ENCODE measurements at places on chromosomes 13 and 19.

DNA sequence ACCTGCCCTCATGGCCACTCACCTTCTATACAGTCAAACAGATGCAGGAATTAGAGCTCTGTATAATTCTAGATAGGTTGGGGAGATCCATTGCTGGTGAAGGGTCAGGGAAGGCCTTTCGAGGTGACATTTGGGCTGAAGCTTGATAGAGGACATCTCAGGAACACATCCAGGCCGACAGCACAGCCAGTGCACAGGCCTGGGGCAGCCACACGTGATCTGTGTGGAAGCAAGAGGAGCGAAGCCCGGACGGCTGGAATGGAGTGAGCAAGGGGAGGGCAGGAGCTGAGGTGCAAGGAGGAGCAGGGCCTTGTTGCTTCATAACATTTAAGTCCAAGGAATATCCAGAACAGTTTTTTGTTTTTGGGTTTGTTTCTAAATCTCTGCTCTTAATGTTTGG lies 4.5 kb upstream of the OVOL3 start:
- H3K36me3 ChIP-seq: no peaks in the 10 kb centered on the region
- no peaks in the 10 kb centered on the region for H3K27me3 ChIP-seq
- no peak overlapping the region for H3K4me3 ChIP-seq

DNA sequence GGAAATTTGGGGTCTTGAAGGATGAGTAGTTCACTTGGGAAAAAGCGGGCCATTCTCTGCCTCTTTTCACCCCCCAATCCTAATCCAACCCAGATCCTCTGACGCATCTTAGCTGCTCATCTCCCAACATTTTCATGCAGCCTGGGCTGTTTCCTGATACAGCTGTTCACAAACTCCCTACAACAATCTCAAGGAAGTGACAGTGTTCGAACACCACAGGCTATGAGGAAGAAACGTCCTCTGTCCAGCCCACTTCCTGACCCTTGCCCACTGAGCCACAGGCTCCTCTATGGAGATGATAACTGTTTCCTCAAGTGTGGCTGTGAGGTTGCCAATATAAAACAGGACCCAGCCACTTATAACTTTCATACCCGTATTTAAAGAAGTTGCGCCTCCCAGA lies 16.2 kb downstream of the LMTK3 start:
- H3K27ac ChIP-seq: no peak overlapping the region
- peaks cover 23% of the 10 kb centered on the region for H3K4me1 ChIP-seq
- DNase-seq: no peak
- H3K4me3 ChIP-seq: no peak overlapping the region

GRCh38 chr13:21435687-21436151 lies 23.4 kb downstream of the ZDHHC20 start:
- peak; percentile 67 for DNase-seq
- peak overlapping the region; percentile 73 for H3K27ac ChIP-seq
- H3K36me3 ChIP-seq: no peaks in the 10 kb centered on the region
- no peaks in the 10 kb centered on the region for H3K27me3 ChIP-seq

DNA sequence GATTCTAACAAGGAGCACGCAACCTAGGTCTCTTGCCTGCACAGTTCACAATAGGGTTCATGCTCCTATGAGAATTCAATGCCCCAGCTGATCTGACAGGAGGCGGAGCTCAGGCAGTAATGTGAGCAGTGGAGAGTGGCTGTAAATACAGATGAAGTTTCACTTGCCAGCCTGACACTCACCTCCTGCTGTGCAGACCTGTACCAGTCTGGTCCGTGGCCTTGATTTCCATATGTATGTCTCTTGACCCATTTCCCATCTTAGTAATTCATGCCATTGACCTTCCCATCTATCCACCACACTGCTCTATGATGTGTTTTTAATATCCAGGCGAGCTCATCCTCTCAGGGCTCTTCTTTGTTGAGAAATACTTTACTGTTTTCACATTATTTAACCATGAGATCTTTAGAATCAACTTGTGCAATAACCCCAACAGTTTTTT lies 95.2 kb downstream of the LRCH1 start:
- no peaks in the 10 kb centered on the region for H3K27me3 ChIP-seq
- H3K27ac ChIP-seq: no peak overlapping the region
- H3K4me3 ChIP-seq: no peak overlapping the region
- peaks cover 4% of the 10 kb centered on the region for H3K36me3 ChIP-seq
- DNase-seq: no peak

- H3K27ac ChIP-seq: no peak overlapping the region
- no peaks in the 10 kb centered on the region for H3K4me1 ChIP-seq
- no peak for DNase-seq
- H3K4me3 ChIP-seq: no peak overlapping the region
- no peaks in the 10 kb centered on the region for H3K27me3 ChIP-seq
These were observed 41.6 kb downstream of the HSPH1 start for GRCh38 chr13:31119966-31120700.

DNA sequence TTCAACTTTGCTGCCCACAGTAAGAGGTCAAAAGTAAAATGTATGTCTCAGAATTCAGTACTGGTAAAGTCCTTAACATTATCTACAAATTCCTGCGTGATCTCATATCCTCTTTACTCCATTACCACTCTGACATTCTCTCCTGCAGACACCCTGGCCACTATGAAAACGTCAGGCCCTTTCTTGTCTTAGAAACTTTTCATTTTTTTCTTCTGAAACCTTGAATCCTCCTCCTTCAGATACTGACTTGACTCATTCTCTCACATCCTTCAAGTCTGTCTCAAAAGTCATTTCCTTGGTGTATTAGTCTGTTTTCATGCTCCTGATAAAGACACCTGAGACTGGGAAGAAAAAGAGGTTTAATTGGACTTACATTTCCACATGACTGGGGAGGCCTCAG lies 262.3 kb downstream of the POU4F1 start:
- no peaks in the 10 kb centered on the region for H3K36me3 ChIP-seq
- H3K4me1 ChIP-seq: no peaks in the 10 kb centered on the region
- DNase-seq: no peak
- H3K4me3 ChIP-seq: no peak overlapping the region
- H3K27ac ChIP-seq: no peak overlapping the region

GRCh38 chr13:90950160-90950559 lies 397.3 kb upstream of the MIR17HG start:
- no peaks in the 10 kb centered on the region for H3K4me1 ChIP-seq
- DNase-seq: no peak
- H3K27ac ChIP-seq: no peak overlapping the region
- H3K4me3 ChIP-seq: no peak overlapping the region
- no peaks in the 10 kb centered on the region for H3K27me3 ChIP-seq
- H3K36me3 ChIP-seq: no peaks in the 10 kb centered on the region
